ENCODE measurements at places on chromosomes 1 and 21.

DNA sequence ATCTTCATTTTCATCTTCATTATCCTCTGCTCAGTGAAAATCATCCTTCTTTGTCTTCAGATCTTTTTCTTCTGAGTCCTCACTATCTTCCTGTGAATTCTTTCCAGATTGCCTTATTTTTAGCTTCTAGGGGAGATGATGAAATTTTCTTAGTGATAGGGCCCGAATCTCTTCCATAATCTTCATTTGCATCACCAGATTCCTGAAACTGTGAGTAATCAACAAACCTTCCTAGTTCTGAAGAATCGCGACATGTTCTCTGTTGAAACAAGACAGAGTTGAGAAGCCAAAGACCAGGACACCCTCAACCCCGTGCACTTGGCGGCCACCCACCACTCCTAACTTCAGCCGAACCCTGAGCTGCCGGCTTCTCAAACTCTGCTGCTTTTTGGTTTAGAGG is 92.8 kb upstream of the CDC42BPA start:
- DNase-seq = no peak

DNA sequence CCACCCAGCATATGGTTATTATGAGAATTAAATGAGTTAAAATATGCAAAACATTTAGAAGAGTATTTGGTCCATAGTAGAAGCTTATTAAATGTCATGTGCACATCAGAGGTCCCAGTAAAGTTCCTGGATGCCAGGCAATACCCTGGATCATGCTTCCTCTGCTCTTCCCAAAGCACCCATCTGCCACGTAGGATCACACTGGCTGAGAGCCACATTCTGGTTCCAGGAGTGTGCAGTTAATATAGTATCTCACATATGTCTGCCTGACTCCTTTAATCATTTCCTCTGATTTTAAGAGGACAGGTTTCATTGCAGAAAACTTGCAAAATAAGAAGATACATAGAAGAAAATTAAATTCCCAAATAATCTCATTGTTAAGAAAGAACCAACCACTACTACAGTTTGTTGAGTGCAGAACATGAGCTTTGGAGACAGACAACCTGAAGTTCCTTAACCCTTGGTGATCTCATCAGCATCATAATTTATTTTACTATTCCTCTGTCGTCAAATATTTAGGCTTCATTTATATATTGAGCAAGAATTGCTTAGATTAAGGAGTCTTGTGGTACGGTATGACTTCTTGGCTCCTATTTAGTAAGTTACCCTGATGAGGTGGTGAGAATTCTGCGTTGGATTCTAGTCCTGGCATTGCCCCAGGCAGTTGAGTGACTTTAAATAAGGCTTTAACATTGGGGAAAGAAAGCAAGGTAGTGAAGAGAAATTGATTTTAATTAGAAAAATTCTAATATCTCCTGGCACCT is 12.3 kb downstream of the SGIP1 start:
- DNase-seq = no peak

DNA sequence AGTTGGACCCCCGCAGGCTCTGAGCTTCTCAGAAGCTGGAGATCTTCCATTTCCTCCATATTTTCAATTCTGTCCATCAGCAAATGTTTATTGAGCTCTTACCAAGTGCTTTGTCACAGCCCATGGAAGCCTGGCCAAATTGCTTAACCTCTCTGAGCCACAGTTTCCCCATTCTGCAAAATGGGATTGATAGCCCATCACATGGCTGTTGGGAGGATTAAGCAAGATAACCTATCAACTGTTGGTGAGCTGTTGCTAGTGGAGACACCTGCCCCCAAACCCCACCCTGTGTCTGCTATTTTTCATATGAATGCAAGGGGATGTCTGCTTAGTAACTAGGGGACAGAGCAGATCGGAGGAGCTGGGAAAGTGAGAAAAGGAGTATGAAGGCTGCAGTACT is 38.3 kb downstream of the CD34 start:
- no peak for DNase-seq

- no peak for DNase-seq
These were observed 57.7 kb upstream of the GADD45A start for GRCh38 chr1:67627336-67627735.

DNA sequence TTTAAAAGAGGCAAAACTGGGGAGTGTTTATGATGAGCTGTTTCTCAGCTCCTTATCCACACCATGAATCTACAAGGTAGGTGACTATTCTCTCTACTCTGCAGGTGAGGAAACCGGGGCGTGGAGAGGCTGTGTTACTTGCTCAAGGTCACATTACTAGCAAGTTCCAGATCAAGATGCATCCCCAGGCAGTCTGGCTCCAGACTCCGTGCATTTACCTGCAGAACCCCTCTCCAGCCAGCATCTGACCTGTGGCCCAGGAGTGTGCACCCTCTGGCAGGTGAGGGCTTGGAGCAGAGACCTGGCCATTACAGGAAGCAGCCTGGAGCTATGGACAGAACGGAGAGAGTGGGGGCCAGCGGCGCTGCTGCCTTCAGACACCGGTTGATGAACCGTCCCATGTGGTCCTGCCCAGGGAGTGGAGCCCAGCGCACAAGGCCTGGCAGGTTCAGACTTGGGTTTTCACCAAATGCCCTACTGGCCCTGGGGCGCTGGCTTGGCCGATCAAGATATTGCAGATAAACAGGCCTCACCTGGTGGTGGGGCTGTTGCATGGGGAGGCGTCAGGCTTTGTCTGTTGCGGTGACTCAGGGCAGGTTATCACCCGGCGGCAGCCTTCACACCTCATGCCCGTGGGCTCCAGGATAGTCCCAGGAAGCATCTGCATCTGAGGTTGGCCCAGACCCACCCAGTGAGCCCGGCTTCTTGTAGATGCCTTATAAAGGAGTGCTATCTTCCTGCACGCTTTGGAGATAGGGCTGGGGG is 29.2 kb upstream of the WNT4 start:
- no peak for DNase-seq

DNA sequence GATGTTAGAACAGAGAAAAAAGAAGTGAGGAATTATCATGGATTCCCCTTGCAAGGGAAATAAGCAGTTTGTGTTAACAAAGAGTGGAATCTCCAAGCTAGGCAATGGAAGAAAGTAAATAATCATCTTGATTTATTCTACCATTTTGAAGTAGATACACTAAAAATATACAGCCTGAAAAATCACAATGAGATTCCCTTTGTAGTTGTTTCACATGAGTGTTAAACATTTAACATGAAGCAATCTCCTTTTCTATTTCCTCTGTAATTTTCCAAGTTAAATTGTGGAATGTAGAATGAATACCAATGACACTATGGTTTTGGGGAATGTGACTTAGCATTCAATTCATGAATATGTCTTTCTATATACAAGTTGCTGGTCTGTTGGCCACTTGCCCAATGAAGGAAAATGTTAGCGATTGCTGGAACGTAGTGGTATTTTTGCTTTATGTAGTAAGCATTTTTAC is 5.7 kb downstream of the TGFB2 start:
- no peak for DNase-seq

GRCh38 chr1:69455718-69456117 is 112.0 kb upstream of the LRRC7 start:
- DNase-seq = no peak

DNA sequence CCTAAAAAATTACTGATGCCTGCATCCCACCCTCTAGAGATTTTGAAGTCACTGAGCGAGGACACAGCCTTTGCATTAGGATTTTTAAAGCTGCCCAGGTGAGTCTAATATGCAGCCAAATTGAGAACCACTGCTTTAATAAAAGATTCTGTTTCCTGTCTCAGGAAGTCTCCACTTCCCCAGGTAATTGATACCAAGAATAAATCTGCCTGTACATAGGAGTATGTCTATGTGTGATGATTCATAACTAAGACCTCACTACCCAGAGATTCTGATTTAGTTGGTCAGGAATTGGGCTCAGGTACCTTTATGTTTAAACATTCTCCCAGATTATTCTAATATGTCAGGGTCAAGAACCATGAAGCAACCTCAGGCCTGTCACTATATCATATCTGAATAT is 108.8 kb upstream of the ARTN start:
- DNase-seq = no peak

DNA sequence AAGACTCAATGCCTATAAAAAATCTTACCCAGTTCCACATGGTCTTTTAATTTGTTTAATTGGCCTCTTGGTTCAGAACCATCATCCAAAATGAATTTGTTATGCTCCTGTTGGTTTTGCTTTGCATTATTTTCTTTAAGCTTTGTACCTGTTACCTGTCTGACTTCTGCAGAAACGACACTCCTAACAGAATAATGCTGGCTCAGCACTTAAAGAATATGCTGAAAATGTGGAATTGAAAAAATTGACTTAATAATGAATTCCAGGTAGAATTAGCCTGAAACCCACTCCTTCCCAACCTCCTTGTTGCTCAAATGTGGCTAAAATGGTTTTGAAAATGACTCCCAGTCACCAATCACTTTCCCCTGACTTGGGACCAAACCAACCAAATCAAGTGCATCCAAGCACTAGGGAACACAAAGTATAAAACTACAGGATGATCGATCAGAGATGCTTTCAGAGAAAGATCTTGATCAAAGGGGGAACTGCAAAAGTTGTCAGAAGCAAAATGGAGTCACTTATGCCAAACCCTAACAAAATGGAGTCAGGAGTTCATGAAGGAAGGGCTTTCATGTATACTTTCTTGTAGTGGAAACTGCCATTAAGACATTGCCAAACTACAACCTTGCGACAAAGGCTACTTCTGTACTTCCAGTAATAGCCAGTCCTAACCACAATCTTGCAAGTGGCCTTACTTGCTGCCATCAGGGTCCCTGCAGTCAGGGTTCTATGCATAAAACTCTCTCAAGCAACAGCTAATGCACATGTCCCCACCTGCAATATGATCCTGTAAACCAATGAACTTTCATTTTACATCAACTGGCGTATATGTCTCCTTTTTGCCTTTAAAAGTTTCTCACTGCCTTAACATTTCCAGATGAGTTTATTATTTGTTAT is 5.4 kb downstream of the GBP7 start:
- no peak for DNase-seq

- DNase-seq = no peak
These were observed 13.0 kb downstream of the IFI6 start for GRCh38 chr1:27658951-27659496.

- no peak for DNase-seq
These were observed 125.6 kb downstream of the CACNA1E start for GRCh38 chr1:181608948-181609347.

DNA sequence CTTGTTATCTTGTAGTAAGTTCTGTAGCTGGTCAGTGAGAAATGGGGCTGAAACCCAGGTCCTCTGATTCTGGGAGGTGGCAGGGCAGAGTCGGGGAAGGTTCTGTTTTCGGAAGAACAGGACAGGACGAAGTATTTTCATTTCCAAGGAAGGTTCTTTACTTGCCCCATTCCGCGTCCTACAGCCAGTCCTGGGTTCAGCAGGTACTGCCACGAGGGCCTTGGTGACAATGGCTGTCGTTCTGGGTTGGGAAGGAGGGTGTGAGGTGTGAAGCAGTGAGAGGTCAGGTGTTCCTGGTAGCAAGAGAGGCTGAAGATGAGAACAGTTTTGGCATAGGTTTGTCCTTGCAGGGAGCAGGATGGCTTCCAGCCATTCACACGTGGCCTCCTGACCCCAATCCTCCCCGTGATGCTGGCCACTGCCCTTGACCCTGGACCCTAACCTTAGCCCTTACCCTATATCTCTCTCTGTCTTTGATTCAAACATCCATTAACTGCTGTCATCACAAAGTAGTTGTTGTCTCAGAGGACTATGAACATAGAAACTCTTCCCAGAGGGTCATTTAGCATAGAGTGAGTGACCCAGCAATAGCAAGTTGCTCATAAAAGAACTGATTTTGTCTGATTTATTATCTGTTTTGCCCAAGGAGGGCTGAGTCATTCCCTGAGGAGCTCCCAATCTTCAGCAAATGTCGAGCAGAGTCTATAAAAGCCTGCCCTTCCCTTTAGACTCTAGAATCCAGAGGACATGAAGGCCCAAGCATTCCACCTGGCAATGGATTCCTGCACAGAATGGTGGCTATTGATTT is 25.0 kb downstream of the VASH2 start:
- DNase-seq = no peak

DNA sequence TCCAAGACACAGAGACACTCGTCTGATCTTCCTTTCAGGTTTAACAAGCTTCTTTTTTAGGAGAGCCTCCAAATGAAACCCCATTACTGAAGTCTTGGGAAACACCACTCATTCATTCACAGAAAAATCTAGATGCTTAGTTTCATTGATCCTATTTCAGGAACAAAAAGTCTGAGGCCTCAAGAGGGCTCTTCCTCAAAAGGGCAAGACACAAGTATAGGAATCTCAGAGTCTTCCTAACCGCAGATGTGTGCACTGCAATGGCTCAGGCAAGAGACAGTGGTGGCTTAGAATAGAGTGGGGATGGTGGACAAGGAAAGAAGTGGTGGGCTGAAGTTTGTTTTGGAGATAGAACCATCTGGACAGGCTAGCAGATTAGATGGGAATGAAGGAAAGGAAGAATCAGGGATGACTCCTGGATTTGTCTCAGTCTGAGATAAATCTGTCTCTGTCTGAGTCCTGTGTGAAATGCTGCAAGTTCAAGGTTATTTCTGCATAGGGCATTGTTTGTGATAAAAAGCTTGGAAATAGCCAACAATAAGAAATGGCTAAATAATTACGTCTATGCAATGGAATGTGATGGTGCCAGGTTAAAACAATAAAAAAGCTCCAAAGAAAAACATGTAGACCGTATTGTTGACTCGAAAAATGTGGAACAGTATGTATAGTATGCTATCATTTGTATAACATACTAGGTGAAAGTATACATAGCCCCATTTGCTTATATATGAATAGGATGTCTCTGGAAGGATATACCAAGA is 8.9 kb upstream of the CTSE start:
- DNase-seq = no peak

DNA sequence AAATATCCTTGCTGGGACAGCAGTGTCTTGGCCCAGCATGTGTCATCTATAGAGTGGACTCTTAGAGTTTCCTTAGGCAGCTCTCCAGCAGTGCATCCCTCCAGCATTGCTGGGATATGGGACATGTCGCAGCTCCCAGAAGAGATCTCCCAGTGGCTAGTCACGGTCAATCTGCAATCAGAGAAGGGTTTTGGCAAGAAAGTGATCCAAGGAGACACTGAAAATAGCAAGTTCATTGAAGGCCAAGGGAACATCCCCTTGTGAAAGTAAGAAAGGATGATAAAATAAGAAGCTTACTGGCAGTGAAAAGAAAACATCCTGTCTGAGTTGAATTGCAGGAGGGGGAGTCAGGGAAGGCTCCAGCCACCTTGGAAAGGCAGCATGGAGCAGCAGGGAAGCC is 19.3 kb upstream of the NPL start:
- no peak for DNase-seq

GRCh38 chr21:31801551-31802219 is 69.8 kb upstream of the SCAF4 start:
- DNase-seq = no peak

- no peak for DNase-seq
These were observed 109.8 kb downstream of the OMA1 start for GRCh38 chr1:58436615-58437297.

GRCh38 chr1:239826211-239826610 is 265.5 kb upstream of the FMN2 start:
- DNase-seq = no peak

DNA sequence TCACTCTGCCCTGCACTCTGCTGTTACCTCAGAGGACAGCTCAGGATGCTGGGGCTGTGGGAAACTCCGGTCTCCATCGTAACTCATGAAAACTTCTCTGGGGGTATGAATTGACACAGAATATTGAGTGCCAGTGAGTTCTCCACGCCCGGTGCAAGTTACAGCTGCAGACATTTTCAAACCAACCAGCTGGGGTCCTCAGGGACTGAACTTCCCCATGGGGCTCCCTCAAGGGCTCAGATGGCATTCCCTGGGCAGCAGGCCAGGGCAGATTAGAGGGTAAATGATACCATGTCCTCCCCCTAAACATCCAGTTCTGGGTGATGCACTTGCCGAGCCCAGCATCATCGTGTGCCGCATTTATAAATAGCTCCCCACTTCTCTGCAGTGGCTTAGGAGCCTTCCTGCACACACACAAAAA is 27.8 kb upstream of the CCSAP start:
- peak; percentile 10 for DNase-seq

Data from GDM1 (cell line).